Progenitor cell of endocrine pancreas (in vitro differentiated cells): ENCODE measurements at places on chromosomes 5 and 9. TPM values are rescaled to one million over a fixed set of nuclear protein-coding genes. Genes with fewer than 3 reads are reported as not detected.

The ABCA2 gene
- total RNA-seq = 26.4 and 30.1 TPM in 2 replicates

The FOXD4L3 gene
- 0.36 and 0.44 TPM in 2 replicates for total RNA-seq

The F2RL2 gene
- total RNA-seq = 0.16 TPM in 1 of 2 replicates, not detected in the other

The PTGER4 gene
- total RNA-seq = 4.7 and 5.6 TPM in 2 replicates

The ANKRD31 gene
- 0.55 and 0.80 TPM in 2 replicates for total RNA-seq

The OSTF1 gene
- total RNA-seq = 9.8 and 10.7 TPM in 2 replicates

The ORM2 gene
- total RNA-seq = 3.2 and 5.4 TPM in 2 replicates

The TMC1 gene
- not detected in 2 replicates for total RNA-seq

- H3K27me3 ChIP-seq = no peaks in the 10 kb centered on the region
- no peak overlapping the region for H3K4me3 ChIP-seq
- no peak overlapping the region for H3K27ac ChIP-seq
- DNase-seq = no peak
- no peaks in the 10 kb centered on the region for H3K36me3 ChIP-seq
- peaks cover 16% of the 10 kb centered on the region for H3K4me1 ChIP-seq
These were observed 240.7 kb downstream of the CSNK1G3 start for GRCh38 chr5:123752552-123753179.

DNA sequence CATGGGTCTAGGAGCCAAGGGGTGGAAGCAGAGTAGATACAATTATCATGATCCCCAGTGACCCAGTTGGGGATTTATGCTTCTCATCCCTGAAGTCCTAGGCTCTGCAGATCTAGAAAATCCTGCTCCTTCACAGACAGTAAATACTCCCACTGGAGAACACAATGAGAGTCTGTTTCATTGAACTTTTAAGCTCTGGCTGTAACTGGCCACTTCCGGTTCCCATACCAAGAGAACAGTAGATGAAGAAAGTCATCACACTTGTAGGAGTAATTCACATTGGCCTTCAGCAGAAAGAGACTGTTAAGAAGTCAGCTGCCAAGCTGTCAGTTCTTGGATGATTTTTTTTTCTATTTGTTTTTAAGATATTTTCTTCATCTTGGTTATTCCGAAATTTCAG, 597.1 kb downstream of the ACTL7B start:
- H3K4me3 ChIP-seq = no peak overlapping the region
- H3K27me3 ChIP-seq = peaks cover 35% of the 10 kb centered on the region
- H3K4me1 ChIP-seq = peaks cover 7% of the 10 kb centered on the region
- H3K27ac ChIP-seq = no peak overlapping the region

DNA sequence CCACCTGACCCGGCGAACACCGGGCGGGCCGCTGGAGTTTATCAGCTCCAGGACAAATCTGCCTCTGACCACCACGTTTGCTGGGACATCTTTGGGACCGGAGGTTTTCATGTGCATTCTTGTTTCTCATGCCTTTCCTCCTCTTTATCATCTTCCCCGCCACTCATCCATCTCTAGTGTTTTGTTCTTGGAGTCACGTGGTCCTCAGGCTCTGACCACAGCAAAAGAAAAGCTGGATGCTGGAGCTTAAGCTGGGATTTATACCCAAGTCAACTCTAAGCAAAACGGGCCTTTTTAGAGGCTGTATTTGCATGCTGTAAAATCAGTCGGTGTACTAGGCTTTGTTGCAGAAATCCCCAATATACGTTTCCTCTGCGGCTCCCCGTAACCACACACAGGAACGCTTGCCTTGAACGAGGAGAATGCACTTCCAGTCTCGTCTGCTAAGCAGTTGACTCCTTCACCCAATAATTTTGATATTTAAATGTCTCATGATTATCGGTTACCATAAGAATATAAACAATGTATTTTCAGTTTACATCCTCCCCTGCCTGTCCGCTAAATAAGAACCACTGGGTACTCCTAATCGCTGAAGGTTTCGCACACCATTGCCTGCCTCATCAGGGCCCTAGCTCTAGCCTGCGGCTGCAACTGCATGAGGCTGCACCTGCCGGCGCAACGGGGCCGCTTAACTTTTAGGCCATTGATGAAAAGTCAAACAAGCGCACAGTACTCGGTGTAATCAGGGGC, 560 bp upstream of the NDUFS6 start:
- H3K27me3 ChIP-seq = no peaks in the 10 kb centered on the region
- peak; percentile 25 for DNase-seq
- H3K4me3 ChIP-seq = peak overlapping the region; percentile 99
- H3K36me3 ChIP-seq = peaks cover 6% of the 10 kb centered on the region
- H3K27ac ChIP-seq = peak overlapping the region; percentile 99
- H3K4me1 ChIP-seq = peaks cover 19% of the 10 kb centered on the region

DNA sequence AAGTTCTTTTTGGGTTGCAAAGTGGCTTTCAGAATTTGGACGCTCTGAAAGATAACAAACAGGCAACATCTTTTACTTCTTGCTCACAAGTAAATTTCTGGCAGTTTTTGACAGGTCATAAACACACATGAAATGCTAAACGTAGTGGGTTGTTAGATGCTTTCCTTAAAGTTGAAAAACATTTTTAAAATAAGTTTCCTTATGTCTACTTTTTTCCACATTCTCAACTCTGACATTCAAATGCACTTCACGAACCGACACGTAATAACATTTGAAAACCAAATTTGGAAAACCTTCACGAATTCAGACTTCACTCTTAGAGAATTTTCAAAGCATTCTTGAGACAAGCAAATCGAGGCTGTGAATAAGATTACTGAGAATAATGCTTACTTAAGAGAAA, 26.9 kb downstream of the MTX3 start:
- H3K36me3 ChIP-seq = no peaks in the 10 kb centered on the region
- no peak for DNase-seq

DNA sequence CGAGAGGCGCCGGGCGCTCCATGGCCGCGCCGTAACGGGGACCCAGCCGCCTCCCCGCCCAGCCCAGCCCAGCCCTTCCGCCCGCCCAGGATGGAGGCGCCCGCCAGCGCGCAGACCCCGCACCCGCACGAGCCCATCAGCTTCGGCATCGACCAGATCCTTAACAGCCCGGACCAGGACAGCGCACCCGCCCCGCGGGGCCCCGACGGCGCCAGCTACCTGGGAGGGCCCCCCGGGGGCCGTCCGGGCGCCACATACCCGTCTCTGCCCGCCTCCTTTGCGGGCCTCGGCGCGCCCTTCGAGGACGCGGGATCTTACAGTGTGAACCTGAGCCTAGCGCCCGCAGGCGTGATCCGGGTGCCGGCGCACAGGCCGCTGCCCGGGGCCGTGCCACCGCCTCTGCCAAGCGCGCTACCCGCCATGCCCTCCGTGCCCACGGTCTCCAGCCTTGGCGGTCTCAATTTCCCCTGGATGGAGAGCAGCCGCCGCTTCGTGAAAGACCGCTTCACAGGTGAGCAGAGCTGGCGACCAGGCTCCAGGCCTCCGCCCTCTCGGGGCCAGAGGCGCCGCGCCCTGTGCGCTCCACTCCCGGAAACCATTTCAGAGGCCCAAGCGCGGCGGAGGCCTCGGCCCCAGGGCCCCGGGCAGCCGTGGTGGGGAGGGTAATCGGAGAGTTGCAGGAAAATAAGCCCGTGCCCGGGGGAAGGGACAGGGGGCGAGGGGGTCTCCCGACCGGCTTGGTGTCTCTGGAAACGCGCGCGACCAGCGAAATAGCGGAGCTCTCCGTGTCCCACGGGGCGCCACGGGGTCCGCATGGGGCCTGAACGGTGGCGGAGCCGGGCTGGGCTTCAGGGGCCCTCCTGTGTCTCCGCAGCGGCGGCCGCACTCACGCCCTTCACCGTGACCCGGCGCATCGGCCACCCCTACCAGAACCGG, 496 bp downstream of the TLX3 start:
- H3K4me1 ChIP-seq = peaks cover 4% of the 10 kb centered on the region
- no peak overlapping the region for H3K4me3 ChIP-seq
- H3K36me3 ChIP-seq = no peaks in the 10 kb centered on the region
- H3K27ac ChIP-seq = no peak overlapping the region

- H3K4me1 ChIP-seq = peaks cover 28% of the 10 kb centered on the region
- peak overlapping the region; percentile 60 for H3K27ac ChIP-seq
- peaks cover 9% of the 10 kb centered on the region for H3K36me3 ChIP-seq
- peak; percentile 44 for DNase-seq
- peaks cover 4% of the 10 kb centered on the region for H3K27me3 ChIP-seq
These were observed 482.9 kb downstream of the AGTPBP1 start for GRCh38 chr9:85258823-85259370.

GRCh38 chr5:62132276-62132675, 173.7 kb upstream of the KIF2A start:
- no peaks in the 10 kb centered on the region for H3K36me3 ChIP-seq
- no peaks in the 10 kb centered on the region for H3K4me1 ChIP-seq
- no peaks in the 10 kb centered on the region for H3K27me3 ChIP-seq
- DNase-seq = no peak
- H3K4me3 ChIP-seq = no peak overlapping the region

- H3K36me3 ChIP-seq = no peaks in the 10 kb centered on the region
- H3K27me3 ChIP-seq = no peaks in the 10 kb centered on the region
- peak overlapping the region; percentile 93 for H3K27ac ChIP-seq
- DNase-seq = no peak
- H3K4me1 ChIP-seq = peaks cover 9% of the 10 kb centered on the region
- peak overlapping the region; percentile 97 for H3K4me3 ChIP-seq
These were observed 400 bp downstream of the KDM4C start for GRCh38 chr9:6758248-6758497.

The MLANA gene
- not detected in 2 replicates for total RNA-seq

The PHAX gene
- 45.8 and 58.2 TPM in 2 replicates for total RNA-seq

The IDNK gene
- total RNA-seq = 3.8 and 4.5 TPM in 2 replicates

The GLT6D1 gene
- not detected in 2 replicates for total RNA-seq

- DNase-seq = no peak
- H3K36me3 ChIP-seq = peaks cover 8% of the 10 kb centered on the region
- H3K27me3 ChIP-seq = no peaks in the 10 kb centered on the region
- H3K4me3 ChIP-seq = no peak overlapping the region
- peak overlapping the region; percentile 76 for H3K27ac ChIP-seq
These were observed 42.1 kb downstream of the CXXC5 start for GRCh38 chr5:139690064-139690802.
